ENCODE measurements at places on chromosomes 2 and 18.

GRCh38 chr2:29157131-29157530, 41.9 kb downstream of the CLIP4 start:
- DNase-seq: no peak

DNA sequence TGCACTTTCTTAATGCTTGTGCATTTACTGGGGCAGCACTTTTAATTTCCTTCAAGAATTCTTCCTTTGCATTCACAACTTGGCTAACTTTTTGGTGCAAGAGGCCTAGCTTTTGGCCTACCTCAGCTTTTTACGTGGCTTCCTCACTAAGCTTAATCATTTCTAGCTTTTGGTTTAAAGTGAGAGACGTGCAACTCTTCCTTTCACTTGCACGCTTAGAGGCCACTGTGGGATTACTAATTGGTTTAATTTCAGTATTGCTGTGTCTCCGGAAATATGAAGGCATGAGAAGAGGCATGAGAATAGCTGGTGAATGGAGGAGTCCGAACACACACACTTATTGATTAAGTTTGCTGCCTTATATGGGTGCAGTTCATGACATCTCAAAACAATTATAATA, 354.1 kb downstream of the DLGAP1 start:
- no peak for DNase-seq

DNA sequence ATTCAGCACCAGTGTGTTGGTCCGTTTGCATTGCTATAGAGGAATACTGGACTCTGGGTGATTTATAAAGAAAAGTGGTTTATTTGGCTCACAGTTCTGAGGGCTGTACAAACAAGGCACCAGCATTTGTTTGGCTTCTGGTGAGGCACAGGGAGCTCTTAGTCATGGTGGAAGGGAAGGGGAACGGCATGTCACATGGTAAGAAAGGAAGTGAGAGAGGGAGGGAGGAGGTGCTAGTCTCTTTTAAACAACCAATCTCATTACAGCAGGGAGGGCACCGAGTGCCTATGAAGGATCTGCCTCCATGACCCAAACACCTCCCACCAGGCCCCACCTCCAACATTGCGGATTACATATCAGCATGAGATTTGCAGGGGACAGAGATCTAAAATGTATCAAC, 143.9 kb upstream of the DLX2 start:
- peak; percentile 32 for DNase-seq

DNA sequence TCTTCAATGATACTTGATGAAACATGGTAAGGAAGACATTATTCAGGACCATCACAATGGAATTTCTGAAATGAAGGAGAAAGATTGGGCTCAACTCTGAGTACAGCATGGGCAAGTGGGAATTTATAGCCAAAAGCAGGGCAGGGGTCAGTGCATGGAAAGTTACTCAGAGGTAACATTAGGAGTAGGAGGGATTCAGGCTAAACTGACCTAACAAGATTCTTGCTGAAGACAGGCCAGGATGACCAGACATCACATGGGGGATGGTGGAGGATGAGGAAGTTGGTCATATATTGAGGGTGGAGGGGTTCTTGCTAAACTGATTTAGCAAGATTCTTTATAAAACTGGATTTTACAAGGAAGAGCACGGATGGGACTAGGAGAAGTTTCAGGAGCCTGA, 489.8 kb downstream of the ADCYAP1 start:
- DNase-seq: no peak

GRCh38 chr2:20584399-20585358, 66.2 kb downstream of the HS1BP3 start:
- DNase-seq: peak; percentile 100

GRCh38 chr2:128651000-128651399, 332.3 kb upstream of the HS6ST1 start:
- no peak for DNase-seq

- no peak for DNase-seq
Measured at GRCh38 chr2:64700133-64700809, 46.6 kb upstream of the SERTAD2 start.

DNA sequence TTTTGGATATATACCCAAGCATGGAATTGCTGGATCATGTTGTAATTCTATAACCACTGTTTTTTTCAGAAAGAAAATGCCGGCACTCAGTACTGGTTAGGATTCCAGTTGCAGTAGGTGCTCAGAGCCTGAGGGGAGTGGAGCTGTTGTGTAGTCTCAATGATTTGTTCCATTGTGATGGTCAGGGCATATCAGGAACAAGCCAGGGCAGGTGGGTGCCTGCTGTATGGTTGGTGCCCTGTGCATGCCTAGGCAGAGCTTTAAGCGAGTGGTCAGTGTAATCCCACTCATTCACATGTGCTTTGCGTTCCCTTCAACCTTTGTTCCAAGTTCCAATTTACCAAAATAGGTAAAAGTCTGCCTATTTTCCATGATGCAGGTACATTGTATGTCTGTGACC, 100.9 kb downstream of the FHOD3 start:
- no peak for DNase-seq

GRCh38 chr2:127103243-127104165, 3.5 kb downstream of the BIN1 start:
- DNase-seq: no peak

DNA sequence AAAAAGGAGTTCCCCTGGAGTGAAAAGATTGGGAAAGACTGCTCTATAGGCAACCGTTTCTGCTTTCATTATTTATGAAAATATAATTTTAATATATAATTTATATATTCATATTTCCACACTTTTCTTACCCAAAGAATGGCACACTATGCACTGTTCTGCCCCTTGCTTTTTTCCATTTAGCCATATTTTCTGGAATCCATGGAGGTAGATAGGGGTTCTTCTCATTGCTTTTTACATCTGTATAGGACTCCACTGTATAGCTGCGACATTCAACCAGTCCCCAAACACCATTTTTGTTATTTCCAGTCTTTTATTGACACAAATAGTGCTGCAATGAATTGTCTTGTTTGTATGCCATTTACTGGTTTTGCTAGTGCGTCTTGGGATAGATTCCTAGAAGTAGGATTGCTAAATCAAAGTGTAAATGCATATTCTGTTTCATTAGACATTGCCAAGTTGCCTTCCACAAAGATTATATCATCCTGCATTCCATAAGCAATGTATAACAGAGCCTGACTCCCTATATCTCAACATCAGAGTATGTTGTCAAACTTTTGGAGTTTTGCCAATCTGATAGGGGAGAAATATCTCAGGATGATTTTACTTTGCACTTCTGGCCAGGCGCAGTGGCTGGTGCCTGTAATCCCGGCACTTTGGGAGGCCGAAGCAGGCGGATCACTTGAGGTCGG, 26.6 kb upstream of the TCF7L1 start:
- no peak for DNase-seq

GRCh38 chr2:217863883-217864282, 138.9 kb downstream of the TNS1 start:
- no peak for DNase-seq

DNA sequence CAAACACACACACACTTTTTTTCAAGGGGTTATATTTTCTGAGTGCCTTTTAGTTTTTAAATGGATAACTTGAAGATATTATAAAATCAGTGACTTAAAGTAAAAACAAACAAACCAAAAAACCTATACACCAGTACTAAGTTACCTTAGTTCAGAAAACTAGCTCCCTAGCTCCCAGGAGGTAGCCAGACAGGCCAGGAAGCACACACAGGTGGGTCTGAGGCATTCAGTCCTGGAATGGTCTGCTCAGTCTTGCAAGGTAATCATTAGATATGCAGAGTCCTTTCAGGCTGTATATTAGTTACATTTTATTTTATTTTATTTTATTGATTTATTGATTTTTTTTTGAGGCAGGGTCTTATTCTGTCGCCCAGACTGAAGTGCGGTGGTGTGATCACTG, 10.7 kb upstream of the DYNC2LI1 start:
- DNase-seq: peak; percentile 13

GRCh38 chr18:73647391-73647790, 500.2 kb downstream of the FBXO15 start:
- peak; percentile 11 for DNase-seq

DNA sequence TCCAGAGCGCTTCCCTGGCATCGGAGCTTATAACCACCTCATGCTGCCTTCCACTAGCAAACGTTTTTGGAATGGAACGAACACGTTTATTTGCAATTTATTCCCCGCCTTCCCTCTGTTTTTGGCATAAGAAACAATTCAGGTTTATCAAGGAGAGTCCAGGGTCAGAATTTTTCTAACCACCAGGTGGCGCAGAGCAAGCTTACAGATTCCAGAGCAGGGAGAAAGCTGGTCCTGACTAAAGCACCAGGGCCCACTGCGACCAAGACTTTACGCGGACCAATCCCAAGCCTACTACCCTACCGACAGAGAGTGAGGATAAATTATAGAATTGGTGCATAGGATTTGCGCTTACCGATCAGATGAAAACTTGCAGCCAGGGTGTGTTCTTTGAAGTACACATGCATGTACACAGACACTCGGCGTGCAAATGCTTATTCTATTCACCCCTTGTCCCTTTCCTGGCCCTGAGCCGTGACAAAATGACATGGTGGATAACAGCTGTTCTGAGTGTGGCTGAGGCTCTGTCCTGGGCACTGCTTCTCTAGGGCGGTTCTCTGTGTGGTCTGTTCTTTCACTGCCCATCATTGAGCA, 34.7 kb downstream of the NAPG start:
- DNase-seq: peak; percentile 15

- no peak for DNase-seq
Measured at GRCh38 chr18:42604820-42605219, 510.7 kb downstream of the RIT2 start.

DNA sequence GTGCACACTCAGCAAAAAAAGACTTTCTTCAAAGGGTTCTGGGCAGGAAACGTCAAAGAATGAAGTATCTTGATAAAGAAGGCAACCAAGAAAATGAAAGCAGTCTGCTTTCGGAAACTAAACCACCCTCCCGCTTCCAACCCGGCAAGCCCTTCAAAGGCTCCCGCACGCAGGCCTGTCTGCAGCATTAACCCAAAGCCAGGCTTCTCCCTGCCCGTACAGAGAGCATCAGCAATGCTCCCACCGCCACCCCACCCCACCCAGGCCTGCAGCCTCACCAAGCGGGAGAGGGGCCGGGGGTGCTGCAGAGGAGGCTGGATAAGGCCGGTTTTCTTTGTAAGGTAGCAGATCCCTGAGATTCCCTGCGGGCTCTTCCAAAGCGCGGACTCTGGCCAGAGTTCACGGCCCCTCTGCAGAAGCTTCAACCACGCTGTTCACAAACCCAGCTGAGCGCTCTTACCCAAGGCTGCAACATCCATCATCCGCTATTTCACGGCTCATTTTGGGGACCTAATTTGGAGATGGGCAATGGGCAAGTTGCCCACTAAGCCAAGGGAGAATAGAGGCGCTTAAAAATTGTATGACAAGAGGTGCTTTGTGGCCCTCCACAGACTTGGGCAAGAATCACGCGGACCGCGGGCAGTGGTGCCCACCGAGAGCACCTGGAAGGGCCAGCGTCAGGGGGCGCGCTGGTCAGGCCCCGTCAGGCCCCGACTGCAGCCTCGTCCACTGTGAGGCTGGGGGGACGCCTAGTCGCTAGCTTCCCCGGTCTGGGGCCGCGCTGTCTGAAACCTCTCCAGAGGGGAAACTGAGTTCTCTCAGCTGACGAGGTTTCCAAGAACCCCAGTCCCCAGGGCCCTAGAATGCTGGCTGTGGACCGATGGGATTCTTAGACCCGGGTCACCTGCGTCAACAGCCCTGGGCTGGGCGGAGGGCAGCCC, 225.4 kb upstream of the ID2 start:
- DNase-seq: no peak

DNA sequence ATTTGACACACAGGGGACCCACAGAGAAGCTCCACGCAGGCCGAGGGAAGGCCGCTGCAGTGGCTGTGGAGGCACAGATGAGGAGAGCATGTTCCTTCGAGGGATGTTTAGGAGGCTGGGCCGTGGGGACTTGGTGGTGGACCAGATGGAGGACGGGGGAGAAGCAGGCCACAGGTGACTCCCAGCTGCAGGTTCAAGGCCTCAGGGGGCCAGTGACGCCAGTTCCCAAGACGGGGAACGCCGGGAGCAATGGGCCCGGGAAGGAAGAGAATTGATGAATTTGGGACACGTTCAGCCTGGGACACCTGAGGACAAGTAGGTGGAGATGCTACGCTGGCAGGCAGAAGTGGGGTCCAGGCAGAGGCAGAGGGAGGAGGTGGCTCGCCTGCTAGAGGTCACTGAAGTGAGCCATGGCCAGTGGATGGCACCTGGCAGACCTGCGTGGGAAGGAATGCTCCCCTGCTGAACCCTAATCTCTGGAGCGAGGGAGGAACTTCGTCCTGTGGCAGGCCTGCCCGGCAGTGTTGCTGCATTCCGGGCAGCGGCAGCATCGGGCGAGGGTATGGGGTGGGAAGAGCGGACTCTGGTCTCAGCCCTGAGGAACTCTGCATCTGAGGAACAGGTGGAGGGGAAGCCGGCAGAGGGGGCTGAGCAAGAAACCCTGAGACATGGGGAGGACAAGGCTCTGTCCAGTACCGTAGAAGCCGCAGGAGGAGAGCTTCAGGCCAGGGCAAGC, 25.2 kb upstream of the HPCAL1 start:
- no peak for DNase-seq

DNA sequence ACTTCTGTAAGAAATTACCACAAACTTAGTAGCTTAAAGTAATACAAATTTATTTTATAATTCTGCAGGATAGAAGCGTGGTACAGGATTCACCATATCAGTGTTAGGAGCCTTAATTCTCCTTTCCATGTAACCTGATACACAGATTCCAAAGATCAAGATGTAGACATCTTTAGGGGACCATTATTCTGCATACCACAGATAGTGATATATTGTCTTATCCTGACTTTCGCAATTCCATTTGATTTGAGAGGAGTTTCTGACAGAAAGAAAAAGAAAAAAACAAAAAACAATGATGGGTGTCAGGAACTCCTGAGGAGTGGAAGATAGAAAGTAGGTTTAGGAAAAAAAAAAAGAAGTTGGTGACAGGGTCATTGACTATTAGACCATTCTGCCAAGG, 24.1 kb downstream of the KLHL23 start:
- no peak for DNase-seq

GRCh38 chr2:85878719-85879370, 9.9 kb downstream of the ST3GAL5 start:
- peak; percentile 62 for DNase-seq

DNA sequence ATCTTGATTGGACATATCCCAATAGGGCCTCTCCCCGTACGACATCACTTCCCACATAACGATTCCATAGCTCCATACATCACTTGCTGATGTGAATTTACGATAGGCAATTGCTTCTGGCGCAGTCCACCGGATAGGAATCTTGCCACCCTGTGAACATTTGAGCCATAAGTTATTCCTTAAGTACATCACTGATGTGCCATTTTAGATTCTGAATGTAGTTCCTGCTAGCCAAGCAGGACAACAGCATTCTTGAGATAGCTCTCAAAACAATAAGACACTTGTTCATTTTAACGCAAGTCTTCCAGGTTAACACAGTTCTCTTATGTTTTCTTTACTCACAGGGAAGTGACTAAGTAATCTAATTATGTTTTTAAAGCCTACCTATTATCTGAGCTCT, 138.0 kb downstream of the EPHA4 start:
- DNase-seq: no peak
